ENCODE measurements at places on chromosomes 2 and 18. TPM values are rescaled to one million over a fixed set of nuclear protein-coding genes. Genes with fewer than 3 reads are reported as not detected.

MAT2A gene
- total RNA-seq, result 178 TPM

TNFAIP6 gene
- 0.34 TPM for total RNA-seq

SKOR2 gene
- not detected for total RNA-seq

WDCP gene
- total RNA-seq, result 17.8 TPM

GAREM2 gene
- total RNA-seq, result 8.4 TPM

- no peak for DNase-seq
Observed at GRCh38 chr2:187075199-187075635, 226.2 kb upstream of the ZSWIM2 start.

- no peak for DNase-seq
Observed at GRCh38 chr2:120690521-120690920, 45.1 kb upstream of the GLI2 start.

GRCh38 chr2:10738192-10738591, 16.8 kb downstream of the ATP6V1C2 start:
- DNase-seq, result no peak

DNA sequence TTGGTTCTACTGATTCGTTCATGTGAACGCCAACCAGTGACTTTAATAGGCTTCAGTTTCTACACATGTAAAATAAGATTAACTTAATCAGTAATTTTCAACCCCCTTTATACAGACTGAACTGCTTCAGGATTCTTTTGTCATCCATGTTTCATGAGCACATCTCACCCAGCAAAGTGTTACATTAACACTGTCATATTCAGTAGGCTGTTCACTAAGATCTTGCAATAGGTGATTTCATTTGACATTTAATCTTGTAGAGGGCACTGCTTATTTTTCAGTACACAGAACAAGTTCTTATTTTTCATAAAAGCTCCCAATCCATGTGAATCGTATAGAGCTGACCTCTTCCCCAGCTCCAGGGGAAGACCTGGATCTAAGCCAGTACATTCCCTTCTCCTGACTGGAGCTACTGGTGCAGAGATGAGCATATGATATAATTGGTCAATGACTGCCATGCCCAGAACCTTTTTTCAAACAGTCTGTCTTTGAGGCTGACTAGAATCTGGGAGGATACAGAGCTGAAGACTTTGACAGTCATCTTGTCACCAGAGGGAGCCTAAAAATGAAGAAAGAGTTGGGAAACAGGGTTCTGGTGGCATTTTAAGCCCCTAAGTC, 72.2 kb upstream of the CHRNA1 start:
- DNase-seq, result no peak

GRCh38 chr2:230176996-230177395, 42.8 kb downstream of the SP110 start:
- DNase-seq, result no peak

GRCh38 chr18:56853961-56854360, 202.8 kb downstream of the WDR7 start:
- DNase-seq, result no peak

DNA sequence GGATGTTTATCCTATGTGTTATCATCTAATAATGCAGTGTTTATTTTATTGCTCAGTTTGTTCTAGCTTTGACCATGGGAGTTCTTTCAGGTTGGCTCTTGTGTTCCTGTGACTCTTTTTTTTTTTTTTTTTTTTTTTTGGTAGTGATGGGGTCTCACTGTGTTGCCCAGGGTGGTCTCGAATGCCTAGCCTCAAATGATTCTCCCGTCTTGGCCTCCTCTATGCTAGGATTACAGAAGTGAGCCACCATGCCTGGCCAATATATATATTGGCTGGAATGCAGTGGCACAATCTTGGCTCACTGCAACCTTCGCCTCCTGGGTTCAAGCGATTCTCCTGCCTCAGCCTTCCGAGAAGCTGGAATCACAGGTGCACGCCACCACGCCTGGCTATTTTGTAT, 18.9 kb upstream of the NFU1 start:
- DNase-seq, result no peak

GRCh38 chr2:195813421-195813820, 156.4 kb downstream of the SLC39A10 start:
- no peak for DNase-seq

DNA sequence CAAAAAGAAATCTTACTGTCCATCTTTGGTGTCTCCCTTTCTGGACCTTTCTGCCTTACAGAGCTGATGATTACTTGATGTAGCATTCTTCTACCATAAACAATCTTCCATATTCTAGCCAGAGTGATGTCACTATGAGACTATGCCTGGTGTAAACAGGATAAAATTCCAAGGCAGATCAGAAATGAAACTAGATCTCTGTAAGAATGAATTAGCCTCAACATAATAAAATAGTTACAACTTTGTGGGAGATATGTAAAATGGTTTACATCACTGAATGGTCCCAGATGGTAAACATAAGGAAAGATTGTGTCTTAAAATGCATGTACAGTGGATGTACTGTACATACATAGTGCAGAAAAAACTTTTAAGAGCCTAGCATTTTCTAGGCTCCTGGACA, 112.3 kb upstream of the ZNF521 start:
- DNase-seq, result no peak

- no peak for DNase-seq
Observed at GRCh38 chr18:14949800-14950664, 202.1 kb downstream of the ANKRD30B start.

- DNase-seq, result no peak
Observed at GRCh38 chr18:66616523-66616983, 12.7 kb upstream of the CDH19 start.

DNA sequence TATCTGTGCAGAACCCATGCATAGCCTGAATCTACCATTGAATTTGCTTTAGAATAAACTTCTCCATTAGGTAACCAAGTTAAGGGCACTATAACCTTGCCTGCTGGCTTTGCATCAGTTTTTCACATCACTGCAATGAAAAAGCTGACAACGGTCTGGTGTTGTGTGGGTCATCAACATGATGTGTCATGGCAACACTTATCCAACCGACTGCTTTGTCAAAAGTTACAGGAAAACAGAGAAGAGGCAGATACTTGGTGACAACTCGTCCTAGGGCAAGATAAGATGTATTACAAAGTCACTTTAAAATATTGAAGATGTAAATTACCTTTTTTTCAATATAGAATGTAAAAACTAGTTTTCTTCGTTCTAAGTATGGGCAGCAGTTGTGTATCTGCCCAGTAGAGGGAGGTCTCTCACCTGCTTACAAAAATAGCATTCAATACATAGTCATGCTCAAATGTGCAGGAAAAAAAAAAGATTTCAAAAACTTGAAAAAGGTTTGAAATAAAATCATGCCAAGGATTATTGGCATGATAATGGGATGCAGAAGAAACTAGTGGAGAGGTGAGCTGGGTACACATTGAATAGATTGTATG, 96.3 kb downstream of the EVA1A start:
- no peak for DNase-seq
